ENCODE measurements at places on chromosomes 7 and 10.

GRCh38 chr10:77898323-77899079 is 28.1 kb downstream of the DLG5 start:
- no peak for DNase-seq

DNA sequence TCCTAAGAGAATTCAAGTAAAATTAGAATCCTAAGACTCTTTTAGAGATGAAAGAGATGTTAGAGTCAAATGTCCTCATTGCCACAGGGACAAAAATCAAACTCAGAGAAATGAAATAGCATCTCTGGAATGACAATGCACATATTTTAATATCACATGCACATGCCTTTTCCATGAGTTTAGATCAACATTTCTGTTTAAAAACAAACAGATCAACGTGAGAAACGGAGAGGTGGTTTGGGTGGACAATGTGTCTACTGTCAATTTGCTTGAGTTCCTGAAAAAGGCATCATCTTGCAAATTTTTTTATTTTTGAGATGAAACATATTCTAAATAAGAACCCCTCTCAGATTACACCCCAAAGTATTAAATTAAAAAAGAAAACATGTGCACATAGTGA is 130.0 kb downstream of the CHRM2 start:
- DNase-seq = no peak

- no peak for DNase-seq
These were observed 521.8 kb upstream of the DPP6 start for GRCh38 chr7:153530441-153530840.

GRCh38 chr7:53325061-53325460 is 289.6 kb downstream of the POM121L12 start:
- DNase-seq = no peak

- no peak for DNase-seq
These were observed 71.0 kb downstream of the MKI67 start for GRCh38 chr10:128055061-128055868.

DNA sequence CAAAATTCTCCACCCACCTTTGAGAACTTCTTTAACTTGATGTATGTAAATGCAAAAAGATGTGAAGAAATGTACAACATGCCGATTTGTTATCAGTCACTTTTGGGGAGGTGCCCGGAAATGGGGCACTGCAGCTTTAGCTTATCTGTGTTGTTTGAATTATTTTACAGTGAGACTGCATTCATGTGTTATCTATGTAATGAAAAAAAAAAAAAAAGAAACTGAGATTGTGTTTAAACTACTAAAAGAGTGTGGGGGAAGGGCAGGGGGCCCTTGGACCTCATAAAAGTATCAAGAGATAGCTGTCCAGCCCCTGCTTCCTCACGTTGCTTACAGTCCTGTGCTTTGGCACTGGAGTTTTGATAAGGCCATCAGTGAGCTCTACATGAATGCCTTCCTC is 259.4 kb downstream of the STK31 start:
- no peak for DNase-seq

GRCh38 chr7:113548137-113548536 is 370.7 kb downstream of the PPP1R3A start:
- no peak for DNase-seq

Data from activated naive CD4-positive, alpha-beta T cell treated with Interleukin-2 at 50 U/mL for 16 hours (primary cell).